Activated B cell treated with CpG ODN at 0.5 μM for 24 hours (primary cell): ENCODE measurements at places on chromosomes 5 and 9. TPM values are rescaled to one million over a fixed set of nuclear protein-coding genes. Genes with fewer than 3 reads are reported as not detected.

- DNase-seq, result peak; percentile 69
Observed at GRCh38 chr9:133103183-133103986, 17.7 kb downstream of the RALGDS start.

DNA sequence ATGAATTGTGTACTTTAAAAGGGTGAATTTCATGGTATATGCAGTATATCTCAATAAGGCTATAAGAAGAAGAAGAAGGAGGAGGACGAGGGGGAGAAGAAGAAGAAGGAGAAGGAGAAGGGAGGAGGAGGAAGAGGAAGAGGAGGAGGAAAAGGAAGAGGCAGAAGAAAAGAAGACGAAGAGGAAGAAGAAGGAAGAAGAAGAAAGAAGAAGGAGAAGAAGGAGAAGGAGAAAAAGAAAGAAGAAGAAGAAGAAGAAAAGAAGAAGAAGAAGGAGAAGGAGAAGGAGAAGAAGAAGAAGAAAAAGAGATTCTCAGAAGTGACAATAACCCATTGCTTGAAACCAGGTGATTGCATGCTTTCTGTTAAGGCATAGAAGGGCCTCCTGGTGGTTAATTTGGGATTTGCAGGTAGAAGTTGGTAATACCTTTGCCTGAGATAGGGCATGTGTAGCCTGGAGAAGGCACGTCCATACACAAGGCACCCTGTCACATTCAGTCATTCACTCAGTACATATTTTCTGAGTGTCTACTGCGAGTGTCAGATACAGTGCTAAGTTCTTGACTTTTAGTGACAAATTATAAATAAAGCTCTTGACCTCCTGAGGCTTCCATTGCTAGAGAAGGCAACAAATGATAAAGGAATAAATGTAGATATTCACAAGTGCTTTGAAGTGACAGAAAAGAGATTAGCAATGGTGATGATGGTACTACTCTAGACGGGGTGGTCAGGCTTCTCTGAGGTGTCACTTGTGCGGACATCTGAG is 231.3 kb downstream of the NPR3 start:
- DNase-seq, result no peak

- DNase-seq, result no peak
Observed at GRCh38 chr5:4159681-4160080, 564.0 kb downstream of the IRX1 start.

GRCh38 chr9:123957168-123957721 is 27.3 kb upstream of the DENND1A start:
- no peak for DNase-seq

- DNase-seq, result no peak
Observed at GRCh38 chr9:95415158-95415557, 97.6 kb upstream of the FANCC start.

The SOHLH1 gene
- not detected in 2 replicates for total RNA-seq

The SETD9 gene
- 3.4 and 6.2 TPM in 2 replicates for total RNA-seq
